ENCODE measurements at places on chromosomes 1 and 21.

DNA sequence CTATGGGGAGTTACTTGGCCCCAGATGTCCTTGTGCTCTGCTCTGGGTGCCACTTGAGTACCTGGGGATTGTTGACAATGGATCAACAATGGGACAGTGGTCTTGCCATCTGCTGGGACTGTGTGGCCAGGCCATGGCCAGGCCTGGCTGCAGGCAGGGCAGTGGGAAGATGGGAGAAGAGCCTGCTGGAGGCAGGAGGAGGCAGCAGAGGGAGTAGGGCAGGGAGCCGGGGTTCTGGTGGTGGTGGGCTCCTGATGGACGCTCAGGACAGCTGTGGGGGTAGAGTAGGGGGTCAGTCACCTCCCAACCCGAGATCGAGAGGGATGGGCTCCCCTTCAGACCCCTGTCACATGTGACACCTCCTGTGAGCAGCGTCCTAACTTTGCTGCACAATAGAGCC is 81.0 kb downstream of the ARHGEF10L start:
- no peak for DNase-seq

DNA sequence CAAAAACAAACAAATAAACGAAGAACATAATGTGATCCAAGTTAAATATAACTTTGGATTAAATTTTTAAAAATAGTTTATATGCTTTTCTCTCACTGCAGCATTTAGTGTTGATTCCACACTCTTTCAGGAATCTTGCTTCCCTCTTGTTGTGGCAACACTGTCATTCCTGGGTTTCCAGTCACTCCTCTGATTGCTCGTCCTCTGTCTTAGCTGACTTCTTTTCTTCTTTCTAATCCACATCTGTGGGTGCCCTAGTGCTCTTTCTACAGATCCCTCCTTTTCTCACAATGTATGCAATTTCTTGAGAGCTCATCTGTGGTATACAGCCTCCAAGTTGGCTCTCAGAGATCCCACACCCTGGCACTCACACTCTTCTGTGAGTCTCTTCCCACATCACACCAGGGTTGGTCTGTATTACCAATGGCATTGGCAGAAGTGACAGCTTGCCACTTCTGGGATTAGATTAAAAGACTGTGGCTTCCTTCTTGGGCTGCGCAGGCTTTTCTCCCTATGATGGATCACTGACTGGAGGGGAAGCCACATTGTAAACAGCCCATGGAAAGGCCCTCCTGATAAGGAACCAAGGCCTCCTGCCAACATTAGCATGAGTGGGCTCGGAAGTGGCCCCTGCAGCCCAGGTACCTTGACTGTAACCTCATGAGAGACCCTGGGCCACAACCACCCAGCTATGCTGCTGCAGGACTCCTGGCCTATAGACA is 11.5 kb upstream of the MYOC start:
- DNase-seq: no peak

- no peak for DNase-seq
Measured at GRCh38 chr1:17914987-17915386, 159.9 kb downstream of the ACTL8 start.

DNA sequence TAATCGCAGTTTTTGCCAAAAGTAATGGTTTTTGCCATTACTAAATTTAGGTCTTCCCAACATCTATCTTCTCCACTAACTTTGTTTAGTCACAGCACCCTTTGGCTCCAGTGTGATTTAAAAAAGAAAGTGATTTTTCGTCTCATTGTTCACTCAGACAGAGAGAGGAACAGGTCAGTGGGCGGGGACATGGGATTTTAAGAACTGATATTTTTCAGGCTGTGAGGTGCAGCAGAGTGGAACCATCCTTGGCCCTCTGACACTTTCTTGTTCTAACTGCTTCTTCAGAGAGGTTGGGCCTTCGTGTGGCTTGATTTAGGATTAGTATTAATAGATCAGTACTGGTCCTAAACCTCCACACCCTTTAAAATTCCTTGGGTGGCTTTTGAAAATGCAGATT is 38.8 kb downstream of the CASQ2 start:
- no peak for DNase-seq

DNA sequence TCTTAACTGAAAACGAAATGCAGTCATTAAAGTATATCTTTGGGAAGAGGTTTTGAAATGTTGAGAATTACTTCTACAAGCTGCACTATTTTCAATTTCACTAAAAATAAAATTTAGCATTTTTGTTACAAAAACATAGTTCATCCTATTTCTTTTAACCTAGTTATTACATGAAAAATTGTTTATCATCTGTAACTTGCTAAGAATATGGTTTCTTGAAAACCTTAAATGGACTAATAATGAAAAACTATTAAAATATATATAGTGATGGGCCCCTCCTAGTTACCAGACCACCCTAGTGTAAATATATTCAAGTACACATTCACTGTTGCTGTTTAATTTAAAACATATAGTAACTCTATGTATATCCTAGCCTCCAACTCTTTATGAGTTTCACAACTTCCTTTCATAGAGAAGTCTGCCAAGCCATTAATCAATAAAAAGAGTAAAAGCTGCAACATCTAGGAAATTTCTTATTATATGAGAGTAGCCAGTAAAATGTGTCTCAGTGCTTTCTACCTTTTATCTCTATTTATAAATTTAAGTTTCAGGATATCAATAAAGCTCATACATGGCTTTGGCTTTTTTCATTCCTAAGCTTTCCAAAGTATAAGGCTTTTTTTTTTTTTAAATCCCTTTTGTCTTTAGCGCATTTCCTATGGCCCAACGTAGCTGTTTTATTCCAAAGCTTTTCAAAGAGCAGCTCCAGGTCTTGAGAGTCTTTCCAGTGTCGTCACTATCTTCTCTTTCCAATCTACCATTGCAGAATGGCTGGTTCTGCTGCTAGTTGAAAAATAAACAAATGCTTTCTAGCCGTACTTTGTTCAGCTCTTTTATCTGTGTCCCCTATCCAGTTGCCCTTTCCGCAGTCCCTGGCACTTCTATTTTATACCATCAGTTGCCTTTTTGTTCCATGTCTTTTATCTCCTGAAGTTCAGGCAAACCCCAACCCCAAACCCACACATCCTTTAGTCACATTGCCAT is 6.5 kb downstream of the IRF2BP2 start:
- DNase-seq: peak; percentile 56

DNA sequence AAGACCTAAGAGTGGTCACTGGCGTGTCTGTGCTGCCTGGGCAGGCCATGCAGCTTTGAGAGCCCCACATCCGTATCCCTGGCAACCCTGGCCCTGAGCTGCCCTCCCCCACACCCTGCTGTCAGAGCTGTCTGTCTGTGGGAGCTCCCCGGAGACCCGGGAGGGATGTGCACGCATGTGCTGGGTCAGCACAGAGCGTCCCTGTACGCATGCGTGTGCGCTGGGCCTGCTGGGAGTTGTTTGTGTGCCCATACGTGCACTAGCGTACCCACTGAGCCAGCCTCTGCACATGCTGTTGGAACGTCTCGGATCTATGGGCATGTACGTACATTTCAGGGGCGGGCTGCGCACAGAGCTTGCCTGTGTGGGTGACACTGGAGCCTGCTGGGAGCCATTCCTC is 89.3 kb downstream of the EPHB2 start:
- no peak for DNase-seq

GRCh38 chr21:16913010-16913409 is 599.8 kb upstream of the CXADR start:
- DNase-seq: no peak

GRCh38 chr1:74402873-74403272 is 109.5 kb downstream of the LRRC53 start:
- DNase-seq: no peak

GRCh38 chr1:59788825-59789224 is 25.9 kb upstream of the HOOK1 start:
- DNase-seq: no peak

GRCh38 chr21:32940079-32941014 is 85.4 kb upstream of the OLIG2 start:
- DNase-seq: peak; percentile 42

DNA sequence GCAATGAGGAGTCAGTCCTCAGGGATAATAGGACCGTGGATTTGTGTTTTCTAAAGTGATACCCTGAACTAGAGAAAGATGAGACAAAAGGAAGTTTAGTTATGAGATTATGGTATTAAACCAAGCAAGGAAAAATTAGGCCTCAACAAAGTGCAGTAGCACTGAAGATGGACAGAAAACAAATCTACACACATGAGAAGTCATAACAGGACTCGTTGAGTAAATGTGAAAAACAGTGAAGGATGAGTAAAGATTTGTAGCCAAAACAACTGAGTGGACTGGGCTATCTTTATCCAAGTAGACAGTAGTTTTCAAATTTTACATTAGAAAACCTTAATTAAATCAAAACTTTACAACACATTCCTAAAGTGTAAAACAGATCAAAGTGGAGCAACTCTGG is 15.0 kb downstream of the EPRS1 start:
- DNase-seq: no peak

DNA sequence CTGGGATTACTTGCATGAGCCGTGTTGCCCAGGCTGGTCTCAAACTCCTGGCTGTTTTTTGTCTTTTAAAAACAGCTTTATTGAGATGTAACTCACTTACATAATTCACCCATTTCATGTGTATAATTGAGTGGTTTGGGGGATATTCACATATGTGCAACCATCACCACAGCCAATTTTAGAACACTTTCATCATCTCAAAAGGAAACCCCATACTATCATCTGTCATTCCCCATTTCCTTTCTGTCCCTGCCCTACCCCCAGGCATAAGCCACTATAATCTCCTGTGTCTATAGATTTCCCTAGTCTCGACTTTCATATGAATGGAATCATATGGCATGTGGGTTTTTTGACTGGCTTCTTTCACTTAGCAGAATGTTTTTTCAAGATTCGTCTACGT is 43.3 kb downstream of the GPR137B start:
- no peak for DNase-seq

- no peak for DNase-seq
Measured at GRCh38 chr1:117183112-117183511, 27.6 kb downstream of the VTCN1 start.

DNA sequence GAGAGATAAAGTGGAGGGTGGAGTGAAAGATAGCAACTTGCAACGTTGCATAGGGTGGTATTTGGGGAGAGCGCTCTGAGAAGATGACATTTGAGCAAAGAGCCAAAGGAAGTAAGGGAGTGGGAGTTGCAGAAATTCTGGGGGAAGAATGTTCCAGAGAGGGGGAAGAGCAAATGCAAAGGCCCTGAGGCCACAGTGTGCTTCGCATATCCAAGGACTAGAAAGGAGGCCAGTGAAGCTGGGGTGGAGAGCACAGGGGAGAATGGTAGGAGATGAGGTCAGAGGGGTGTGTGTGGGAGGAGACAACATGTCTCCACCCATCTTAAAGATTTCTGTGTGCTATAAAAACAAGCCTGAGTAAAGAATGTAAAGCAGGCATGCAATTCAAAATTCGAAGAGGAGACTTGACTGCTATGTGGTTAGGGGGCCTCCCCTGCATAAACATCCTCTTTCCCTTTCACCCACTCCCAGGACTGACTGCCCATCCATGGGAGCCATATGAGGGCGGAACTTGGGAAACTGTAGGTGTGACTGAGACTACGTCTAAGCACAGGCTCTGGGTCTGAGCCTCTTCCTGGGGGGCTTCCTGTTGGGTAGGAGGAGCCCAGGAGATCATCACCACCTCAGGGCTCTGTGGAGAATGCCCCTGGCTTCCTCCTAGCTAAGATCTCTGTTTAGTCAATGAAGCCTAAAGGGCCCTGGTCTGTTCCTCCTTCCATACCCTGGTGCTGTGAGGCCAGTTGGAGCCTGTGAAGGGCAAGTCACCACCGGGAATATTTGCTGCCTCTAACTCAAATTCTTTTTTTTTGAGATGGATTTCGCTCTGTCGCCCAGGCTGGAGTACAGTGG is 2.9 kb upstream of the CLIC4 start:
- peak; percentile 90 for DNase-seq

DNA sequence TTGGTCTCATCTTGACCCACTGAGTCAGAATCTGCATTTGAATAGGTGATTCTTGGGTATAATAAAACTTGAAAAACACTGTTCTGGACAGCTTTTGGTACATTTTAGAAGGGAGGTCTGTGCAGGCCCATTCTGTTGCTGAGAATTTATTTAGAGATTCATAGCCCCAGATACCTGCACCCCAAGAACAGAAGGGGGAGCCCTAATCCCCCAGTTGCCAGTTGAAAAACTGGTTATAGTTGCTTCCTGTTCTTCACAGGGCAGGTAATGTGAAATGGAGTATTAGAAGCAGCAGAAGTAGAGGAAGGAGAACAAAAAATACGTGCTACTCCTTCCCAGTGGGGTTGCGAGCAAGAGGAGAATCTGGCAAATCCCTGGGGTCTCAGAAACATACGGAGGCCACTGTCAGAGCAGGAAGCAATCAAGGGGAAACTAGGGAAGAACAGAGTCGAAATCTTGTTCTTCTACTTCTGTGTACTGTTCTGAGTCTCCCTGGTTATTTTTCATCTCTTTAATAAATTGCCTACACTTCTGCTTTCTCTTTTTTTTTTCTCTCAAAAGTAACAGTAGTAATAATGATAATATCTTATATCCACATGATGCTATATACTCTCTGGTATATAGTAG is 4.6 kb upstream of the CLCA2 start:
- peak; percentile 35 for DNase-seq

DNA sequence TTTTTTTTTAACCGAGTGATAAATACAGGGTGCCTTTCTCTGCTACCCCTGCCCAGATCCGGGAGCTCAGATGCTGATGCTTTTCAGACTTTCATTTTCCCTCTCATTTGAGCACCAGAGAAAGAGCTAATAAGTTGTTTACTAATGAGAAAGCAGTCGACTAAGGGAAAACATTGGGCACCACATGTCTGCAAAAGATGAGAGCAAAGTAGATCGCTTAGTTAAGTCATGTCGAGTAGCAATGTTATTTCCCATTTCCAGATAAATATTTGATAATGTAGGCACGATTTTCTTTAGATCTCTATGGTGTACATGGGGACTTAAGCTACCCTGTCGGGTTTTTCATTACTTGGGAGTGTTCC is 1.2 kb downstream of the PKN2 start:
- DNase-seq: no peak
